NCI-H2029 treated with DMSO at 0.1 percent for 48 hours (cell line): ENCODE measurements at places on chromosomes 6 and 20.

- no peak for DNase-seq
These were observed 407.4 kb downstream of the CD109 start for GRCh38 chr6:74103417-74103816.

DNA sequence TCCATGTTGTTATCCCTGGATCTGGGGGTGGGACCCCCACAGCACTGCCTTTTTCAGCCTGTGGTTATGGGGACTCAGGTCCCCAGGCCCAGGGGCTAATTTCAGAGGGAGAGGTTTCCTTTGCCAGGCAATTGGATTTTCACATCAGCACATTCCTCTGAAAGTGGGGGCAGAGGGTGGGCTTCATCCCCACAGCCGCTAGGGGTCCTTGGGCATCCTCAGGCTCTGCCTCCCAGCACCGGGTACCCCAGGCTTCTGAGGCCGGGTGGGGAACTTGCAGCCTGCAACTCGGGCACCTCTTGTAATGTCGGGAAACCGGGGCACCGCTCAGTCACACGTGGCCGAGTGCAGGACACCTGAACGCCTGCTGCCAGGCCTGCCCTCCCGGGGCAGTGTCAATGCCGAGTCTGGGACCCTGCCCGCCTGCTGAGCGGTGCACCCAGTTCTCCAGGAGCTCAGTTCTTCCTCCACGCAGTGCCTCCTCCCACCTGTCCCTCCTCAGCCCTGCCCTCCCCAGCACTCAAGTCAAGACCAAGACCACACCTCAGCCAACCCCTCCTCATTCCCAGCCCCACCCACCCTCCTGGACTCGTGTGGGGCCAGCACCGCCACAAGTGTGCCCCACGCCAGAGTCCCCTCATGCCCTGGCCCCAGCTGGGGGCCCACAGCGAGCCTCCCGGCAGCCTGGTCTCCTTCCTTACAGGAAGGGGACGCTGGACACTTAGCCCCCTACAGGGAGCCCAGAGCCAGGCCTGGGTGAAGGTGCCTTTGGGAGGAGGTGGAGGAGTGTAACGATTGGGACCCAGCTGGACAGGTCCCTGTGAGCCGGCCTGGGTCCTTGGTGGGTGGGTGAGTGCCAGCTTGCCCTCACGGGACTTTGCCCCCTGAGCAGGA, 8.8 kb upstream of the CHRNA4 start:
- DNase-seq: no peak

DNA sequence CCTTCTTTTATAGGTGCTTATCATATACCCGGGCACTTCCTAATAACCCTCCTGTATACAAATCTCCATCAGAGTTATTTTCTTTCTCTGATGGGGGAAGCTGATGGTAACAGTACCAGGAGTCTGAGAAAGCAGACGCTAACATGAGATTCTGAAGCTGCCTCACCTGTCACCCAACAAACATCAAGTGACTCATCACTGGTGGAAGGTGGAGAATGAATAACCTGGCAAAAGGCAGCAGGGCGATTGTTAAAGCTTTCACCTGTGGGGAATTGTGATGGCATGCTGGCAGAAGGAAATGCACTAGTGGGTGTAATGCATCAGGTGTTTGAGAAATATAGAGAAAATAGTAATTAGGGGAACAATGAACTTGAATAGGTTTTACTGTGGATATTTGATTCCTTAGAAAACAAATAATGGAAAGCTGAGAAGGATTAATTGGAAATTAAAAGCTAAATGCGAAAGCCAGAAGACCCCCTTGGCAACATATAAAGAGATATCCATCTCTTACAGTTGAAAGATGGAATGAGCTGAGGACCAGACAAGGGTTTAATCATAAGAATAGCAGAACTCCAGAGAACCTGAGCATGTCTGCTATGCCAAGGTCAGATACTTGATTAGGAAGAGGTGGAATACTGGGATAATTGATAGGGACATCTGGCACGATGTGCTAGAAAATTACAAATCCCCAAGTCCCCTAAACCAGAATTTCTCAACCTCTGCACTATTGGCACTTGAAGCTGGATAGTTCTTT, 517.1 kb downstream of the PKHD1 start:
- DNase-seq: no peak

- DNase-seq: no peak
These were observed 64.5 kb downstream of the ZDHHC14 start for GRCh38 chr6:157445277-157446009.

GRCh38 chr6:7912736-7913517, 2.3 kb upstream of the TXNDC5 start:
- no peak for DNase-seq

GRCh38 chr6:13528232-13528631, 40.8 kb upstream of the GFOD1 start:
- DNase-seq: no peak

DNA sequence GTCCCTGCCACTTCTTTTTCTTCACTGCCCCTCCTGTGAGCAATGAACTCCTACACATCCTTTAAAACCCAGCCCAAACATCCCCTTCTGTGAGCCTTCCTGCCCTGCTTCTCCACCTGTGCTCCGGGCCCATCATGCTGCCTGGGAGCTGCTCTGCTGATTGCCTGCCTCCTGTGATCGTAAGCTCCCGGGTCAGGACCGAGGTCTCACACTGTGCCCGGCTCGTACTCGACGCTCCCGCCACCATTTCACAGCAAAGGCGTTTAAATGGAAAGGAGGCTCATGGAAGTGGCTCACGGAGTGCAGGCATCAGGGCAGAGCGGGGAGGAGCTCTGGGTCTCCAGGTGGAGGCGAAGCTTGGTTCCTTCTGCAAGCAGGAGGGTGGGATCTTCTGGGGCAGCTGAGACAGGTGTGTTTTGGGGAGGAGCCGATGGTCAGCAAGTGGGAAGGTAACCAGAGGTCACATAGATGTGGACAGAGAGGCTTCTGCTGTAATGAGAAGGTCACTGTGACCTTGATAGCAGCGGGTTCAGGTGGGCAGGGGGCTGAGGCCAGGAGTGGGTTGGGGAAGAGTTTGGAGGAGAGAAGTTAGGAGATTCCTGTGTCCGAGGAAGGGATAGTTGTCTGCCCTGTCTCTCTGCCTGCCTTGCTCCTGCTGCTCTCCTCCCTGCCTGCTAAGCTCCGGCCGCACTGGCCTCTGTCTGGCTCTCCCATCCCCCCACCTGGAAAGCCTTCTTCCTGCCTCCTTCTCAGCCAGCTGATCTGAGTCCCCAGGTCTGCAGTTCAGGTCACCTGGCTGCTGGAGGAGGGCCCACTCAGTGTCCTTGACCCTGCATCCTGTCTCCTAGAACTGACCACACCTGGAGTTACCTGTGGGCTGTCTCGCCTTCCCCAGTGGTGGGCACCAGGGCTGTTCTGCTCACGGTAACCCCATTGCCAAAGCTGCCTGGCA, 52.7 kb upstream of the FRMD1 start:
- DNase-seq: no peak

- DNase-seq: no peak
These were observed 119.6 kb upstream of the FOXO3 start for GRCh38 chr6:108441141-108441540.

DNA sequence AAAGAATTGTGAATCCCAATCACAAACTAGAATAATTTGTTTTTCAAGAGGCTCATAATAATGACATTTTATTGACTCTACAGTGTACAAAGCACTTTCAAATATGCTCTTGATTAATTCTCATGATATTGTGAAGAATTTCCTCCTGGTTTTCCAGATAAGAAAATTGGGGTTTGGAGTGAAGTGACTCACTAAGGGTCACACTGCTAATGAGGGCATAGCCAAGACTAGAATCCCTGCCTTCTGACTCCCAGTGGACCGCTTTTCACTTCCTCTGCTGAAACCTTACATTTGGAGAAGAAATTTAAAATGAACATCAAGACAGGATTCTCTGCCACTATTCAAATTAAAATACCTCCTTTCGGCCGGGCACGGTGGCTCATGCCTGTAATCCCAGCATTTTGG, 38.3 kb upstream of the LTV1 start:
- DNase-seq: no peak

DNA sequence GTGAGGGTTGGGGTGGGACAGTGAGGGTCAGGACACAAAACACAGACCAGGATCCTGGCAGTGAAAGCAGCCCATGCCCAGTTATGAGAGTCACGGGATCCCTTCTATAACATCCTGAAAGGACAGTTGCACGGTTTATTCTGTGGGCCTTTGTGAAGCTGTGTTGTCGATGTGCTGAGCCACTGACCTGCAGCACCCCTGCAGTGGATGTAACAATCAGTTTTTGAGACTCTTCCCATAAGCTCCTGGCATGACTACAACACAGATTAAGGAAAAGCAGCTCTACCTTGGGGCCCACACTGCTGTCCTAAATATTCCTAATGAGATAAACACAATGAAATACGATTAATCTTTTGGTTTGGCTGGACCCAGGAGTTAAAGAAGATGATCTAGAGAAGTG, 3.7 kb downstream of the PYGB start:
- no peak for DNase-seq

- no peak for DNase-seq
These were observed 106.6 kb upstream of the RGS17 start for GRCh38 chr6:153237670-153238069.

GRCh38 chr6:5936140-5936539, 70.6 kb downstream of the NRN1 start:
- no peak for DNase-seq

DNA sequence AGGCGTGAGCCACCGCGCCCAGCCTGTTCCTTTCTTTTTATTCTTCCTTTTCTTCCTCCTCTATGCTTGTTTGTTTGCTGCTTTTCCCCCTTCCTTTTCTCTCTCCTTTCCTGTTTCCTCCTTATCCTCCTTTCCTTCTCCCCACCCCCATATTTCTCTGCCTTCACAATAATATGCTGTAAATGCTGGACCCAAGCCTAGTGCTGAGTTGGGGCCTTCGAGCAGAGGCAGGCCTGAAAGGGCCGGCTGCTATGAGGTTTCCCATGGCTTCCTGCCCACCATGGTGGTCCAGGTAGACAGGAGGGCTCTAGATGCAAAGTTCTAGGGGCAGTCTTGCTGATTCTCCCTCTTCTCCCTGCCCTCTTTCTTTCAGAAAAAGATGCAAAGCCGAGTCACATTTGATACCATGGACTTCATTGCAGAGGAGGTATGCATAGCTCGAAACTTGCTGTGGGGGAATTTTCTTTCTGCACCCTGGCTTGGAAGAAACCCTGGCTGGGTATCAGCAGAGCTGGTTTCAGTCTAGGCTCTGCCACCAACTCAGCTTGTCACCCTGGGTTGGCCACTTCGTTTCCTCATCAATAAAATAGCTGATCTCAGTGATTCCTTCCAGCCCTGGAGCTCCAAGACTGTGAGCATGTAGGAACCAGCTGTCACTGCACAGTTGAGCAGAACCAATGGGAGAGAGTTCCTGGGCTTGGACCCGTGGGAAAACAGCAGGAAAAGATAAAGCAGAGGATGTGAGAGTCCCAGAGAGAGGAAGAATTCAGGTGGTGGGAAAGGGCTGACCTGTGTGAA, 7.4 kb downstream of the CNBD2 start:
- no peak for DNase-seq

GRCh38 chr6:84156306-84156705, 71.1 kb downstream of the CEP162 start:
- no peak for DNase-seq

DNA sequence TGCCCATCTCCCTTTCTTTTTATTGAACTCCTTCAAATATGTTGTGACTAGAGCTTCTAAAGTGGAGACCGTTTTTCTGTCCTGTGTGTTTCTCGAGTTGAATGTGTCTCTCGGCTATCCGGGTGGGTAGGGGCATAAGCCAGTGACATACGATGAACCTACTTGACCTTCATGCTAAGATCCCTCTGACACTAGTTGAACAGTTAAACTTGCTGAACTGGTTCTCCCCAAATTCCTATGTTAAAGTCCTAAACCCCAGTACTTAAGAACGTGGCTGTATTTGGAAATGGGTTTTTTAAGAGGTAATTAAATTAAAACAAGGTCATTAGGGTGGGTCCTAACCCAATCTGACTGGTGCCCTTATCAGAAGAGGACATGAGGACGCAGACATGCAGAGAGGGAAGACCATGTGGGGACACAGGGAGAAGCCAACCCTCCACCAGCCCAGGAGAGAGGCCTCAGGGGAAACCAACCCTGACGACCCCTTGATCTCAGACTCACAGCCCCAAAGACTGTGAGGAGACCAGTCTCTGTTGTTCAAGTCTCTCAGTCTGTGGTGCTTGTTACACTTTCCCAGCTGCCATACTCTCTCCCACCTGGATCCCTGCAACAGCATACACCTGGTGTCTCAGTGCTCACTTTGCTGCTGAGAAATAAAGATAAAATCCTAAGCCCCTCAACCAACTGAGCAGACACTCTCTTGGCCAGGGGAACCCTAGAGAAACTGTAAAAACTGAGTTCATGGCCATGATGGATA, 208.4 kb downstream of the MYLK4 start:
- no peak for DNase-seq

DNA sequence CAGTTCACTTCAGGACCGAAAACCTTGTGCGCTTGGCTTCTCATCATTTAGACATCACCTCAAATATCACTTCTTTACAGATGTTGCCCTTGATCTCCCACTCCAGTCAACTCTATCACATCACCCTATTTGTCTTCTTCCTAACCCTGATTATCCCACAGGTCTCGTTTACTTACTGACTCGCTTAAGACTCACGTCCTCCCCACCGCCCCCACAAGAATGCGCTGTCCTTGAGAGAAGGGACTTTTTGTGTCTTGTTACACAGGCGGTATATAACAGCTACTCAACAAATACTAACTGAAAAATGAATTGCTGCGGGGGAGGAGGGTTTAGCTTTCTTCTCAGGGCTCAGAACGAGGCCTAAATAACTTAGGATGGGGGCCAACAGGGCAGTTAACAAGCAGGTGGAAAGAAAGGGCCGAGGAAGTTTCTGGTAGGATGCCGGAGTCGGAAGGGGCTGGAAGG, 527 bp downstream of the TOMM34 start:
- DNase-seq: no peak

DNA sequence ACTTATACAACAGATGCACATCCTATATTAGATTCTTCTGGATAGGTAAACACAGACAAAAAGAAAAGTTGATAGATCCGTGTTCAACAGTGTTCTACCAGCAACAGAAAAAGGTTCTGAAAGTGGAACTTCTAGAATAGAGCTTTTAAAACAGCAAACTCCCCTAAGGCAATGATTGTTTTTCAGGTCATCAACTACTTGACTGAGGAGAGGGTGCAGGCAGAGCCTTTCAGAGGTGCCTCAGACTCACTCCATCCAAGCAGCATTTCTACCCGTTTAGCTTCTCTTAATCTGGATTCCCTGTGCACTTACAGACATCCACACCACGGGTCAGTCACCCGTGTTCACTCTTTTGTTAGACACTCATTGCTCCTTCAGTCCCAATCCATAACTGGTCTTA, 28.9 kb downstream of the FYN start:
- no peak for DNase-seq
